ENCODE measurements at places on chromosomes 4 and X. TPM values are rescaled to one million over a fixed set of nuclear protein-coding genes. Genes with fewer than 3 reads are reported as not detected.

DNA sequence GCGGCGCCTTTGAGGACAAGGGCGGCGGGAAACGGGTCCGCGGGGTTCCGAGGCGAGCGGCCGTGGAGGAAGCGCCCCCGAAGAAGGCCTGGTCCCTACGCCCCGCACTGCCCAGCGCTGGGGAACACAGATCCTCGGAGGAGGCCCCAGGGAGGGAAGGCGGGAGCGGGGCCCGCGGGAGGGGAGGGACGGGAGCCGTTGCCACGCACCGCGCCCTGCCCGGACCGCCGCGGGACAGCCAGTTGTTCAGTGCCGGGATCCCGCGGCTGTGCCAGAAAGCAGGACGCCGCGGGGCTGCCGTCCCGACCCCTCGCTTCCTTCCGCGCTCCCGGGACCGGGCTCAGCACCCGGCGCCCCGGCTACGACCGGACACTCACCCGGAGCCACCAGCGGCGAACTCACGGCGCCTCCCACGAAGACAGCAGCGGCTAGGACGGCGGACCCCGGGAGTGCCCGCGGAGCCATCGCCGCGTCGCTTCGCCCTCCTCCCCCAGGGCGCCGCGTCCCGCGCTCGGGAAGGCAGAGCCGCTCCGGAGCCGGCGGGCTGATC is 278 bp downstream of the RELL1 start:
- DNase-seq = peak; percentile 58

STK32B gene
- 0.55 TPM for total RNA-seq

- no peak for DNase-seq
These were observed 207.2 kb downstream of the FGF13 start for GRCh38 chrX:138504273-138504672.

SPIN2A gene
- 0.22 TPM for total RNA-seq

- DNase-seq = no peak
These were observed at the start of gene GPR82 for GRCh38 chrX:41723826-41724225. TSS of gene GPR82 (plus strand) at chrX:41724181. CDS start at chrX:41727027, 2,846 bp downstream.

DNA sequence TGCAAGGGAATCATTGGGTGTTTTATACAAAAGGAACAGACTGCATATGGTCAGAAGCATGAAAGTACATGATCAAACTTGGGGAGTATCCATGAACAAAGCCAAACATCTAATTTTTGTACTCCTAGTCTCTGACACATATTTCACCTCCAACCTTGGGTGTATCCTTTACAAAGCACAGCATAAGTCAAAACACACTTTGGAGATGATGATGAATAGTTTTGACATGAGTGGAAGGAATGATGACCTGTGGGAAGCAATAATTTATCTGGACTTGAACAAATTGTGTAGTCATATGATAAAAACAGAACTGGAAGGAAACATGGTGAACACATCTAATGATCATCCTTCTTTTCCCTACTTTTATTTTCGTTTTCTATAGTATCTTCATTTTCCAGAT is 108.7 kb upstream of the PLS3 start:
- DNase-seq = no peak

FAM9C gene
- total RNA-seq = not detected

- DNase-seq = no peak
These were observed 101.4 kb downstream of the FIP1L1 start for GRCh38 chr4:53478671-53479456.

DNA sequence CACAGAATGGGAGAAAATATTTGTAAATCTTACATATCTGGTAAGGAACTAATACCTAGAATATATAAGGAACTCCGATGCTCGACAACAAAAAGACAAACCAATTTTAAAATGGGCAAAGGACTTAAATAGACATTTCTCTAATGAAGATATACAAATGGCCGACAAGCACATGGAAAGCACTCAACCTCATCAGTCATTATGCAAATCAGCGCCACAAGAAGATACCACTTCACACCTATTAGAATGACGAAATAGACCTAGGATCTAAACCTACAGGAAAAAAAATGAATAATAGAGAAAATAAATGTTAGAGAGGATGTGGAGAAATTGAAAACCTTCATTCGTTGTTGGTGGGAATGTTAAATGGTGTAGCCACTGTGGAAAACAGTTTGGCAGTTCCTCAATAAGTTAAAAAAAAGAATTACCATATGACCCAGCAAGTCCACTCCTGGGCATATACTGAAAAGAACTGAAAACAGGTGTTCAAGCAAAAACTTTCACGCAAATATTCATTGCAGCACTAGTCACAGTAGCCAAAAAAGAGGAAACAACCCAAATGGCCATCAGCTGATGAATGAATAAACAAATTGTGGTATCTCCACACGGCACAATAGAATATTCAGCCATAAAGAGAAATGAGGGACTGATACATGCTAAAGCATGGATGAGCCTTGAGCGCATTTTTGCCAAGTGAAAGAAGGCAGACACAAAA is 57.3 kb upstream of the WDR19 start:
- no peak for DNase-seq

GRCh38 chrX:105527759-105528158 is 294.6 kb upstream of the NRK start:
- no peak for DNase-seq

DNA sequence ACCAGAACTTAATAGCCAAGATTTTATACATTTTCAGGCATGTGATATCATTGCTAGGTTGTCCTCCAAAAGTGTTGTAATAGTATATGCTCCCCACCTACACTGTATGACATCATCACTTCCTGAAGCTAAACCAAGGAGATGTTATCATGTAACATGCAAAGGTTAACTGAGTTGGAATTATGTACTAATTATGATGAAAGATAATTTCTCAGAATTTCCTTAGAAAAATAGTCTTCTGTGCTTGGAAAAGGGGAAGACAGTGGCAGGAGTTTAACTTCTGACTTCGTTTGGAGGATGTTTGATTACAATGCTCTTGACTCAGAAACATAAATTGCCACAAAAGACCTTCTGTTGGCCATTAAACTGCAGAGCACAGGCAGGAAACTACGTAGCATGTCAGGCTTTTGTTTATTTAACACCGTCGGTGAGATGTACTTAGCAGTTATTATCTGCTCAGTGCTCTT is 83.6 kb upstream of the GUCY1A1 start:
- no peak for DNase-seq
